Activated T-cell treated with anti-CD3 and anti-CD28 coated beads for 48 hours (primary cell): ENCODE measurements at places on chromosomes 2 and 18.

DNA sequence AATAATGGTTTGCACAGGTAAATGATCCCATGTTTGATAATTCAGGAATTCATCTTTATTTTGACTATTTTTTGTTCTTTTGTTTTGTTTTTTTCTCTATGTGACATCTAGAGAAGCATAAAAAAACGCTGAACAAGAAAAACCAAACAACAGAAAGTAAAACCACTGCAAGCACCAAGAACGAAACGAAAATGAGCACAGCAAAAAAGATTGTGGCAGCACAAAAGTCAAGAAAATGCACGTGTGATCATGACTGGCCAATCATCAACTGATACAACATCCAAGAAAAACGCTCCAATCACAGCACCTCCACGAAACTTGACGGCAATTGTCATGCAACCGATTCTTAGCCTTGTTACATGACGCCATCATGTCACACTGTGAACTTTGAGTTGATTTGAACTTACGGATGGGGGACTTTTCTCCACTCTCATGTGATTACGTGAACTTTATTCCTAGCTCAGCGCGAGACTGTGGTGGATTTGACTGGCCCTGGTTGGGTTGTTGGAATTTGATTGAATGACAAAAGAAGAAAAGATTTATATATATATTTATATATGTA, 318.7 kb downstream of the CELF4 start:
- DNase-seq = no peak

DNA sequence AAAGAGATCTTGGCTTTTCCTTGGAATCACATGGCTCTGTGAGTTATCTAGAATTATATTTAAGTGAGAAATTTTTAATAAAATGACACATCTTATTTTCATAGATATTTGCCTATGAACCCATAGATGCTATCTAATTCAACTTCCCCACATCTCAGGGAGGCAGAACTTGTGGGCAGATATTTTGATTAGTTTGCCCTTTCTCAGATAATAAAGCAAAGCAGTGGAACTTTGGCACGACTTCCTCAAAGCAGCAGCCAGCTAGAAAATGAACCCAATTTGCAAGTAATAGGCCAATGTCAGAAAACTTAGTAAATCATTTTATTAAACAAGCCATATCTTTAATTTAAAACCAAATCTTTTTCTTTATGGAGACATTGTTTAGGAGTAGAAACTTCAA, 32.7 kb downstream of the RAB27B start:
- DNase-seq = no peak

DNA sequence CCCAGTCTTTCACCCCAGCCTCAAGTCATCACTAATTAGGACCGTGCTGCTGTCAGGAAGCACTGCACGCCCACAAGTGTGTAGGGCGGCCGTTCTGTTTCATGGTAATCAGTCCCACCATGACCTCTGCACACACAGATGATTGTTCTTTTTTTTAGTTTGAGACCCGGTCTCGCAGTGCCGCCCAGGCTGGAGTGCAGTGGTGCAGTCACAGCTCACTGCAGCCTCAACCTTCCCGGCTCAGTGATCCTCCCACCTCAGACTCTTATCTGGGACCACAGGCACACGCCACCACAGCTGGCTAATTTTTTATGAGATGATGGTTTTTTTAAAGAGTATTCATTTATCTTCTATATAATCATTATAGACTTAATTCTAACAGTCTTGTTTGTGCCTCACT, 1.8 kb upstream of the IAH1 start:
- no peak for DNase-seq

- no peak for DNase-seq
Measured at GRCh38 chr18:434410-434809, 66.1 kb downstream of the COLEC12 start.

- DNase-seq = no peak
Measured at GRCh38 chr2:65499216-65499615, 66.8 kb upstream of the SPRED2 start.
